CD4-positive, alpha-beta T cell (primary cell): ENCODE measurements at places on chromosomes 1 and 21.

GRCh38 chr1:36157973-36158826 lies 2.2 kb downstream of the MAP7D1 start:
- DNase-seq = no peak

GRCh38 chr1:232194424-232194823 lies 435.5 kb downstream of the SIPA1L2 start:
- DNase-seq = no peak

DNA sequence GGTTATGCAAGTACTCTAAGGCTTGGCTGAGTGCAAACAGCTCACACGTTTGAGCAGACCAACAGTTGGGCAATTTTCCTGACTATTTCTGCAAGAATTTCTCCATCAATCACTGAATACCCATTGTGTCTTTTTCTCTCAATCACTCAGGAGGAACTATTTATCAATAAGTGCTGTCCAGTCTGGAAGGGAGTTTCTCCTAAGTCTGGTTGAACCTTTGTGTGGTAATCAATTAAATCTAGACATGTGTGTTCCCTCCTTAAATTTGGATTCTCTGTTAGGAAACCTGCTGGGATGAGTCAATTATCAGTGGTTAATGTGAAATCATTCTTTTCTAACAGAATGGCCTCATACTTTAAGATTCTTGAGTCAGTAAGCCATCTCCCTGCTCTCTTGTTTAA lies 6.8 kb upstream of the AADACL3 start:
- no peak for DNase-seq

DNA sequence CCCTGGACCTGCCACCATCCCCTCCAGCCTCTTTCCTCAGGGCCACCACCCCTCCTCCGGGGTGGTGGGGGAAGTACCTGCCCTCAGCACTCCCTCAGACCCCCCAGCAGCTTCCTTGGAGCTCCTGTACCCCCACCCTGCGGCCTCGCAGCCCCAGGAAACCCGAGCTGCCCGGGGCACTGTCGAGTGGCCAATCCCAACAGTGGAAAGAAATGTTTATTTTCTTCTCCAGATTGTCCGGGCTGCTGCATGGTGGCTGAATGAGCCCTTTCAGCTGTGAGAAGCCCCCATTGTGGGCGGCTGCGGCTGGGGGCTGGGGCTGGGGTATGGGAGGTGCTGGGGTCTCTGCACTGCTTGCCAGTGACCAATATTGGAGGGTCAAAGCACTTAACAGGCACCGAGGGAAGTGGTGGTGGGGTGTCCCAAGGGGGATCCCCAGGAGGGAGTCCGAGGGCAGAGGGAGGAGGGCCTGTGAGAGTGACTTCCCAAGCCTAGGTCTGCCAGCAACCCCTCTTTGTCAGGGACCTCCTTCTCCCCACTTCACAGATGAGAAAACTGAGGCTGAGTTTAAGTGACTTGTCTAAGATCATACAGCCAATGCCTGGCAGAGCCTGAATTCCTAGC lies 25.2 kb downstream of the RUNX3 start:
- DNase-seq = no peak

DNA sequence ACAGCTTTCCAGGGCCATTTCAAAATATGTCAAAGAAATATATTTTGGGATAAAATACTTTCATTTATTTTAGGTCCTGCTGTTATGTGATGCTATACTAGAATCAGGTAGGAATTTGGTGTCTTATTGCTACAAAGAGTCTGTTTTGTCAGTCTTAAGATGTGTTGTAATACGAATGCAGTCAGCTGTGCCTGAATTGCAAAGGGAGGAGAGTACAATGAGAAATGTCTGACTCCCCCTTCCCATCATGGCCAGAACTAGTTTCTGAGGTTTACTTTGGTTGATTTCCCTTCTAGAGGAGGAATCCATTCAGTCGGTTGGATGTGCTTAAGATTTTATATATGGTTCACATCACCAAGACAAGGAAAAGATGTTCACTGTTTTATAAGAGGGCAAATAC lies 75.7 kb upstream of the TNFSF18 start:
- no peak for DNase-seq

DNA sequence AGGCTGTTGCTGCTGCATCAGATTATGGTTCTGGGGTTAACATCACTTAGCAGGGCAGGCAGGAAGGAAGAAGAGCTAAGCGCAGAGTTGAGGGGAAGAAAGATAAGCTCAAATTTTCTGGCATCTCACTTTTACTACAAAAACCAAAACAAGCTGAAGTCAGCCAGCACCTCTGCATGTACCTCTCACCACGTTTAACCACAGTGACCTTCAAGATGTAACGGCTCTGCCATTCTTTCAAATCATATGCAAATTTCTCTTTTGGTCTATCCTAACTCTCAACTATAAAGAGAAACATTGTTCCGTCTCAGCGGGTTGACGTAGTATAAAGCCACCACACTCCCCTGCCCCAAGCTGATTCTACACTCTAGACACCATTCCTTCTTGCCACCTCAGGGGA lies 154.4 kb downstream of the OMA1 start:
- peak; percentile 27 for DNase-seq
